ENCODE measurements at places on chromosomes 11 and 22.

DNA sequence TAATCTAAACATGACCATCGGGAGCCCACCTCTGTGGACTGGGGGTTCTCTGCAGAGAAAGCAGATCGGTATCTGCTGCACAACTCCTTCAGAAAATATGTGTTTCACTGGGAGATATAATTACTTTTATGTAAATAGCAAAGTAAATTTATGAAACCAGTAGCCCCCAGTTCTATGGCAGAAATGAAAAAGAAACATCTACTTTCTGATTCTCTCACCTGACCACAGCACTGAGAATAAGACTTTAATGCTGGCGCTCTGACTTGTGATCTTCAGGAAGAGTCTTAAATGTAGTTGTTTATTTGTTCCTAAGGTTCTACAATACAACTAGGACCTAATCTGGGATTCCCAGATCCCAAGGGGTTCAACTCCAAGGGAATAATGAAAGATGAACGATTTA, 518.0 kb downstream of the DLG2 start:
- no peak for DNase-seq

- DNase-seq: no peak
Measured at GRCh38 chr22:40578171-40578570, 58.3 kb downstream of the MRTFA start.

DNA sequence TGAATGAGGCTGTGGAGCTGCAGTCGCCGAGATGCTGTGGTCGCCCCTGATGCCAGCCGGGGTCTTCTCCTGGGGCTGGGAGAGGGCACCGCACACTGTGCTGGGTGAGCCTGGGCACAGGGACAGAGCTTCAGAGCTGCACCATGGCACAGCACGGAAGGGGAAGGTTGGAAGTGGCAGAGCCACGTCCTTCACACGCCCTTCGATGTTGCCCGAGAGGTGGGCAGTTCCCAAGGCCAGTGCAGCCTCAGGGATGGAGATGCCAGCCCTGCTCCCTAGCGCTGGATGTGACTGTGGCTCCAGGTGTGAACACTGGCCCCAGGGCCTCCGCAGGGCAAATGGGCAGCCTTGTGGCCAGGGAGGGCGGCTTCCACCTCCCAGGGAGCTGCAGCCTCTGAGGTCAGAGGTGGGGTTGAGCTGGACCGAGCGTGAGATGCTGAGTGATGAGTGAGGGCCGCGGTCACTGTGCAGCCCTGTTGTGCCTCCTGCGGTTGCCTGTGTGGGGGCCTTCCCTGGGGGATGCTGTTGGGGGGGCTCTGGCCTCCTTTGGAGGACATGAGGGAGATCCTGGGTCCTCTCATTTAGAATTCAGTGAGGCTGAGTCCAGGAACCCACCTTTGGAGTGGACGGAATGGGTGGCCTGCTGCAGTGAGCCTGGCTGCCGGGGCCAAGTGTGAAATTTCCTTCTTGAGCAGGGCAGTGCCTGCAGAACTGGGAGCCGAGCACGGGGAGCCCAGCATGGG, 1090.0 kb downstream of the BRD1 start:
- DNase-seq: no peak

DNA sequence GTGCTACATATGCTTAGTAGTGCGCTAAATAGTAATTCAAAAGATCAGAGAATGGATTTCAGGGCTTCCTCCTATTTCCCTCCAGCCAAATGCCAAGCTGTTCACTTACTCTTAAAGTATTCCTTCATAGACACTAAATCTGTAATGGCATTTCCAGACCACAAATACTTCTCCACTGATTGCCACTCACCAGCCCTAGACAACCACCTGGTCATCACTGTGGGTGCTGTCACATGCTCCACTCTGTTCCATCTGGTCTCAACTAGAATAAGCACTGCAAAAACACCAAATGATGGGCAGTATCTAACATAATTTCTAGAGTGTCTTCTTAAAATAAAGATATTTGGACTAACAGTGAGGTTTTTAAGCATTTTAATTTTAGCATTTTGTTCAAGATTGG, 341.3 kb downstream of the AASDHPPT start:
- DNase-seq: no peak

GRCh38 chr11:20160425-20161229, at the start of gene DBX1:
Gene DBX1 (minus strand): TSS chr11:20160475. CDS start chr11:20160324, 151 bp downstream.
- no peak for DNase-seq

GRCh38 chr11:1757861-1758610, 5.7 kb downstream of the CTSD start:
- no peak for DNase-seq

DNA sequence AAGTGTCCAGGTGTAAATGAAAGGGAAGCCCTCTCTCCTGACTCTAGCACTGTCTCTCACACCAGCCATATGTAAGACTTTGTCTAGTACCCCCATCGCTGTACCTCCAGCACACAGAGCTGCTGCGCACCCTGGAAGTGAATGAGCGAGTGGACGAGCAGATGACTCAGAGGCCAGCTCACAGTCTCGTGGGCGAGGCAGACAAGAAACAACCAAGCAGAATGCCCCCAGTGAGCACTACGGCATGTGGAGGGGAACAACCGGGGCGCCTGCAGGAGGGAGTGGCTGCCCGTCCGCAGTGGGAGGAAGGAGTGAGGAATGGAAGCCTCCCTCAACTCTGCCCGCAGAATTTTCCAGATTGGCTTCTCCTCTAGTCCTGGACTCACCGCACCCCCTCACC, 46.4 kb downstream of the MCM5 start:
- DNase-seq: no peak

- DNase-seq: no peak
Measured at GRCh38 chr11:32658639-32659406, 75.2 kb downstream of the EIF3M start.

DNA sequence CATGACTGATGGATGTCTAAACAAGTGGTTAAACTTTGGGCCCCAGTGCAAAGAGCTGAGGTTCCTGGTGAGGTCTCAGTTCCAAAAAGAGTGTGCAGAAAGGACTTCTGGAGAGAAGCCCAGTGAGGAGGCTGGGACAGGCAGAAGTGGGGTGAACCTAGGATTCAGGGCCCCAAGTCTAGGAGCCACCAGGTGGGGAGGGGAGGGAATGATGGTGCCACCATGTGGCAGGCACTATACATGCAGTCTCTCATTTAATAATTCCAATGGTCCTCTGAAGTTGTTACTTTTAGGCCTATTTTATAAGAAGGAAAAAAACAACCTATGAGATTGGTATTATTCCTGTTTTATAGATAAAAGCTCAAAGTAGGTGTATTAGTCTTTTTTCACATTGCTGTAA, 102.0 kb downstream of the INSC start:
- no peak for DNase-seq

- DNase-seq: no peak
Measured at GRCh38 chr11:70176940-70177689, 26.0 kb upstream of the FADD start.

- DNase-seq: no peak
Measured at GRCh38 chr11:65777241-65777640, 3.5 kb downstream of the AP5B1 start.

GRCh38 chr22:40806711-40807110, 12.4 kb downstream of the SLC25A17 start:
- no peak for DNase-seq

DNA sequence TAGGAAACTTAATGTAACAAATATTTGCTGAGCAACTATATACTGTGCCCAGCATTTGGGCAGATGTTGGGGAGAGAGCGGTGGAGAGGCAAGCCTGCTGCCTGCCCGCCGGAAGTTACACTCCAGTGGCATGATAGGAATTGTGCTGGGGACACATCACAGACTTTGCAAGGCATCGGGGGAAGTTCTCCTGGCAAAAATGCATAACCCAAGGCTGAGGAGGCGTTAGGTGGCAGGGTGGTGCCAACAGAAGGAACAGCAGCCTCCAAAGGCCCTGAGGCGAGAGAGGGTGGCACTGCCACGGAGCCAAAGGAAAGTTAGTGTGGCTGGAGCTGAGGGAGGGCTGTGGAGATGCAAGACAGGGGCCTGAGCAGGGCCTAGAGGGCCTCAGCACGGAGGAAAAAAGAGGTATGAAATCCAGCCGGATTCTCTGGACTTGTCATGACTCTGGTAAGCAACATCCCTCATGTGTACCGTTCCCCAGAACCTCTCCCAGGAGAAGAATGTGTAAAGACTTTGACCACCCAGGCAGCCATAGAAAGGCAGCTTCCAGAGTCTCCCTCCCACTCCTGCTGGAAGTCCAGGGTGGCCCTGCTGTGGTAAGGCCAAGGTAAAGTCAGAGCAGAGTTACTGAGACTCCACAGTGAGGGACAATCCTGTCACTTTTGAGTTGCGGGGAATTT, 76.1 kb upstream of the RAB1B start:
- DNase-seq: no peak

- no peak for DNase-seq
Measured at GRCh38 chr11:14127679-14128078, 165.2 kb downstream of the SPON1 start.

GRCh38 chr11:80816454-80816847, 1375.6 kb upstream of the TENM4 start:
- no peak for DNase-seq

DNA sequence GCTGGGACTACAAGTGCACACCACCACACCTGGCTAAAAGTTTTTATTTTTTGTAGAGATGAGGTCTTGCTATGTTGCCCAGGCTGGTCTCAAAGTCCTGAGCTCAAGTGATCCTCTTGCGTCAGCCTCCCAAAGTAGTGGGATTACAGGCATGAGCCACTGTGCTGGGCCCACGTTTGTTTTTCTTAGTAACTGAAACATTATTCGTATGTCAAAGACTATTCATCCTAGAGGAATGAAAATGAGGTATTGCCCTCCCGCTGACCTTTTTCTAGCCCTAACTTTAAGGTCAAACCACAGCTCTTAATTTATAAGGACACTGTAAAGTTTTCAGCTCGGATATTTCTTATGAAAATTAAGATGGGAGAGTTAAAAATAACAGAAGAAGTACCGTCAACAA, 33.2 kb upstream of the PAX6 start:
- DNase-seq: no peak

- DNase-seq: no peak
Measured at GRCh38 chr11:128686021-128686741, 7.7 kb upstream of the FLI1 start.

GRCh38 chr11:64245797-64246620, 734 bp downstream of the PPP1R14B start:
- no peak for DNase-seq

- DNase-seq: no peak
Measured at GRCh38 chr11:122672892-122673291, 17.4 kb downstream of the UBASH3B start.

- DNase-seq: no peak
Measured at GRCh38 chr22:47177334-47177815, 414.9 kb downstream of the TBC1D22A start.

DNA sequence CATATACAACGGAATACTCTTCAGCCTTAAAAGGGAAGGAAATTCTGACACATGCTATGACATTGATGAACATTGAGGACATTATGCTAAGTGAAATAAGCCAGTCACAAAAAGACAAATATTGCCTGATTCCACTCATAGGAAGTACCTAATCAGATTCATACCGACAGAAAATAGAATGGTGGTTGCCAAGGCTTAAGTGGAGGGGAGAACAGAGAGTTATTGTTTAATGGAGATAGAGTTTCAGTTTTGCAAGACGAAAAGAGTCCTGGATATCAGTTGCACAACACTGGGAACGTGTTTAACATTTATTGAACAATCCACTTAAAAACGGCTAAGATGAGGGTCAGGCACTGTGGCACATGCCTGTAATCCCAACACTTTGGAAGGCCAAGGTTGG, 45.6 kb upstream of the HIPK3 start:
- DNase-seq: no peak

DNA sequence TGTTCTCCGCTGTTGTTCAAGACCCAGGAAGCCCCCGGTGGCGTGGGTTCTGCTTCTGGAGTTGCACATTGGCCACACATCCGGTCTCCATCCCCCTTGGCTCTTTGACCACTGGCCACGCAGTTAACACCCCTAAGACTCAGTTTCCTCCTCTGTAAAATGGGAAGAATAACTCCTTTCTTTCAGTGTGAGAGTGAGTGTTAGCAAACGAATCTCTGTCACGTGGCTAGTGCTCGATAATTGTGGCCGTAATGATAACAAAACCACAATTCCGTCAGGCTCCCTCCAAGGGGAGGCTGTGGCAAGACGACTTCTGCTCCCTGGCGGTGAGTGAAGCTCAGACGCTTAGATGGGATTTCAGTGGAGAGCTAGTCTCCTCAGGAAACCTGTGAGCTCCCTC, 315.2 kb upstream of the B3GAT1 start:
- DNase-seq: no peak

- DNase-seq: no peak
Measured at GRCh38 chr11:32154275-32154674, 63.4 kb downstream of the RCN1 start.

DNA sequence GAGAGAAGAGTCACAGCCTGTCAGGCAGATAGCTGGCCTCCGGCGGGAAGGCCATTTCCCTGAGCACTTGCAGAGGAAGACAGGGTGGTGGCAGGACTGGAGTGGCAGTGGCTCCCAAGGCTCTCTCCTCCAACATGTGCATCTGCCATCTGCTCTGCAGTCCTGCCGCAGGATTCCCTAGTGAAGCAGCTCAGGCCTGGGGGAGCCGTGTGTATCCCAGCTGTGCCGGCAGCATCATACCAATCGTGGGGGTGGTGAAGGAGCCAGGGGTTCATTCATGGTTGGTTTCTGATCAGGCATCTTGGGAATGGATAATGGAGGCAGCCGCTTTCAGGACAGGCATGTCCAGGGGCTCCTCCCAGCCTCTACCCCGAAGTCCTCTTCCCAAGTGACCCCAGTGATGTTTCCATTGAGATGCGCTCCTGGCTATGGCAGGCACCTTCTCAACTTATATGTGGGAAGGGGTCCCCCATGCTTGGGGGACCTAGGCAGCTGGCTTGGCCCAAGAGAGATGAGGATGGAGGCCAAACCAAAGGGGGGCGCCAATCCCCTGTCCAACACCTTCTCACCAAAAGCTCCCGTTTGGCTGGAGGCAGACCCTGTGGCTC, 6.1 kb downstream of the TAGLN start:
- DNase-seq: no peak

DNA sequence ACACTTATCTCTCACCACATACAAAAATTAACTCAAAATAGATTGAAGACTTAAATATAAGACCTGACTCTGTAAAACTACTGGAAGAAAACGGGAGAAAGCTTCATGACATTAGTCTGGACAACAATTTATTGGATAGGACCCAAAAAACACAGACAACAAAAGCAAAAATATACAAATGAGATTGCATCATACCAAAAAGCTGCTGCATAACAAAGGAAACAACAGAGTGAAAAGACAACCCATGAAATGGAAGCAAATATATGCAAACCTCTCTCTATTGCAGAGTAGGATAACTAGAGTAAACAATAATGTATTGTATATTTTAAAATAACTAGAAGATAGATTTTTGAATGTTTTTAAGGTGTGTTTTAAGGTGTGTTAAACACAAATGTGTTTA, 11.2 kb downstream of the MRGPRX2 start:
- DNase-seq: no peak

DNA sequence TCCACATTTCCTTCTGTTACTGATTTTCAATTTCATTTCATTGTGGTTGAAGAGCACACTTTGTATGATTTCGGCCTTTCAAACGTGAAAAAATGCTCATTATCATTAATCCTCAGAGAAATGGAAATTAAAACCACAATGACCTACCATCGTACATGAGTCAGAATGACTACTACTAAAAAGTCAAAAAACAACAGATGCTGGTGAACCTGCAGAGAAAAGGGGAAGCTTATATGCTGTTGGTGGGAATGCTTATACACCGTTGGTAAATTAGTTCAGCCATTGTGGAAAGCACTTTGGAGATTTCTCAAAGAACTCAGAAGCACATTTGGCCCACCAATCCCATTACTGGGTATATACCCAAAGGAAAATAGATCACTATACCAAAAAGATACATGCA, 57.6 kb downstream of the DLG2 start:
- DNase-seq: no peak

- no peak for DNase-seq
Measured at GRCh38 chr22:22397292-22397870, 111.2 kb downstream of the ZNF280B start.

- DNase-seq: no peak
Measured at GRCh38 chr11:30477061-30477460, 109.1 kb downstream of the MPPED2 start.

All from NCI-H1436 (cell line).